Fibroblast of skin of right biceps (primary cell): ENCODE measurements at places on chromosomes 4 and X.

DNA sequence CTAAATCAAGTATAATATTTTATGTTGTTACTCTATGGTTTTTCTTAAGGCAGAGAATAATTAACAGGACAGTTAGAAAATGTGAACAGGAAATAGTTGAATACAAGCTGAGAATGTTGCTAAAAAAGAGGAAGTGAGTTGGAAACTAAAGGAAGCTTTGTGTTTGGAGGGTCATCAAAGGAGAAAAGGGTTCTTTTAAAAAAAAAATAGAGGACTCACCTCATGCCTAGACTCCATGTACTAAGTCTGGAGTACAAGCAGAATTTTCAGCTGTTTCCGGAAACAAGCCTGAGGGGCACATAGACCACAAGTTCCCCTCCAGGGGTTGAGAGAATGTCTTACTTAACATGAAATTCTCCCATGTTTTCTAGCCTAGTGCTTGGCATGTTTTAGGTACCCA lies 20.1 kb upstream of the MAP7D3 start:
- DNase-seq: no peak

DNA sequence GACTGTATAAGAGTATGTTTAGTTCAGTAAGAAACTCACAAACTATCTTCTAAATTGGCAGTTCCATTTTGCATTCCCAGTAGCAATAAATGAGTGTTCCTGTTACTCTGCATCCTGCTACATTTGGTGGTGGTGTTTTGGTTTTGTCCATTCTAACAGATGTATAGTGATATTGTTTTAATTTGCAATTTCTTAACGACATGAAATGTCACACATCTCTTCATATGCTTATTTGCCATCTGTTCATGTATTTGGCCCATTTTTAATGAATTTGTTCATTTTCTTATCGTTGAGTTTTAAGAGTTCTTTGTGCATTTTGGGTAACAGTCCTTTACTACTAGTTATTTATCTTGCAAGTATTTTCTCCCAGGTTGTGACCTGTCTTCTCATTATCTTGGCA lies 232.2 kb downstream of the TMA16 start:
- no peak for DNase-seq

- peak; percentile 23 for DNase-seq
These were observed 35.0 kb downstream of the NUDT11 start for GRCh38 chrX:51461053-51462044.

DNA sequence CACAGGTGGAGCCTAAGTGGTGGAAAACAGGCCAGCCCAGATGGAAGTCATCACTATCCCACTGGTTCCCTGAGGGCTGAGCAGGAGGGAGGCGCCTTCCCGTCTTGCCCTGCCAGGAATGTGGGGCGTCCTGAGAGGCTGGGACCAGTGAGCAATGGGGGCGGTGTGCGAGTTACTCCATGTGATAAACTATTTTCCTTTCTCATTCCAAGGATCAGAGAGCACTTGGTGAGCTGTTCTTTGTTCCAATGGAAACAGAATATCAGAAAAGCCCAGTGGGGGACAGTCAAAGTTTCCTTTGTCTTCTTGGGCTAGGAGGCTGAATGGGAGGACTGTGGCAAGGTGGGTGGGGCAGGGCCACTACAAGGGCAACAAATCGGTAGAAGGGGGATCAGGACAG lies 86.2 kb downstream of the NHSL2 start:
- peak; percentile 68 for DNase-seq

DNA sequence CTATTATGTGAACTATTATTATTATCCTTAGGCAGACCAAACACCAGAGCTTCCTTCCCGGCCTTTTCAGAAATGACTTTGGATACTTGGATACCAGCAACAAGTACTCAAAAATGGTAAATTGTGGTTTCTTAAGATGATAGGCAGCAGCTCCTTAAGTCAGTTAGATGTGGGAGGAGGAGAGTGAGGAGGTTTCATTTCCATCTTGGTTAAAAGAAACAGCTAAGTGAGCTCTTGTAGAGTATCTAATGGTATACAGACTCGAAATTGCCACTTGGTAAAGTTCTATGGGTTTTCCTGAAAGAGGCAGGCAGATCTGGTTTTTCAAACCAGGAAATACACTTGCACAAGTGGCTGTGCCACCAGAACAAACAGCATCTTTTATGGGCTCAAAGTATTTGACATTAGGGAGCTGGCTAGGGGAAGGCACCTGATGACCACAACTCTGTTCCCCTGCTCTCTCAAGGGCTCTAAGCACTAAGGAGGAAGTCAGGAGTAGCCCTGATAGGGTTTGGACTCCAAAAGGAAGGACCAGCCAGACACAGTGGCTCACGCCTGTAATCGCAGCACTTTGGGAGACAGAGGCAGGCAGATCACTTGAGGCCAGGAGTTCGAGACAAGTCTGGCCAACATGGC lies 130.9 kb downstream of the TMEM164 start:
- no peak for DNase-seq

GRCh38 chr4:159009521-159009920 lies 93.4 kb upstream of the RAPGEF2 start:
- no peak for DNase-seq

- no peak for DNase-seq
These were observed 1176.3 kb downstream of the PCDH18 start for GRCh38 chr4:136355970-136356369.

GRCh38 chr4:36399762-36400353 lies 118.4 kb downstream of the DTHD1 start:
- no peak for DNase-seq

GRCh38 chr4:53816561-53816960 lies 225.3 kb upstream of the LNX1 start:
- DNase-seq: peak; percentile 15

DNA sequence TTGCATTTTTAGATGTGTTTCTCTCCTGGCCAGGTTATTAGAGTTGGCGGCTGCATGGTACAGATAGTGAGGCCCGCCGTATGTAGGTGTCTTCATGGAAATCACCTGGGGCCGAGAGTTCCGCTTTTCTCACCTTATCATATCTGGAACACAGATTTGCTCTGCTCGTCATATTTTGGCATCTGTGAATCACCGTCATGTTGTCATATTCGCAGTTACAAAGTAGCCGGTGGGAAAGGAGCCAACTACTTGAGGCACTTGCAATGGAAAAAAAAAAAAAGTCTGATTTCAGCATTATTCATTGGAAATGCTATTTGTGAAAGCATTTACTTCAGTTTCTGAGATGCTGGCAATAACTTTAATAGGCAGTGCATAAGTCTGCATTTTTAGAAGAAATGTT lies 1715.2 kb upstream of the TENM3 start:
- DNase-seq: no peak

DNA sequence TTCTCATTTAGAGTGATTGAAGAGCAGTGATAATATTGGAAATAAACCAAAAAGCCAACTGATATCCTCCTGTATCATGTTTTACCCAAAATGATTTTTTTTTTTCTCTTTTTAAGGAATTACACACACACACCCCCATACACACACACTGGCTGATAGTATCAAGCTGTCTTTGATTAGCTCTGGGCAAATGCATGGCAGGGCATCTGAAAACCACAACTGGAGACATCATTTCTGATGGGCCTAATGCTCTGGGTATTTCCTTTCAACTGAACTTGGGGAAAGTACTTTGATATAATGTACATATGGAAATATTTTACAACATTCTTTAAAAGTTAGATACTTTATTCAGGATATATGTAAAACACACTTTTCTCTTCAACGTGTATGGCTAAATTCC lies 14.2 kb upstream of the OSTC start:
- peak; percentile 76 for DNase-seq

DNA sequence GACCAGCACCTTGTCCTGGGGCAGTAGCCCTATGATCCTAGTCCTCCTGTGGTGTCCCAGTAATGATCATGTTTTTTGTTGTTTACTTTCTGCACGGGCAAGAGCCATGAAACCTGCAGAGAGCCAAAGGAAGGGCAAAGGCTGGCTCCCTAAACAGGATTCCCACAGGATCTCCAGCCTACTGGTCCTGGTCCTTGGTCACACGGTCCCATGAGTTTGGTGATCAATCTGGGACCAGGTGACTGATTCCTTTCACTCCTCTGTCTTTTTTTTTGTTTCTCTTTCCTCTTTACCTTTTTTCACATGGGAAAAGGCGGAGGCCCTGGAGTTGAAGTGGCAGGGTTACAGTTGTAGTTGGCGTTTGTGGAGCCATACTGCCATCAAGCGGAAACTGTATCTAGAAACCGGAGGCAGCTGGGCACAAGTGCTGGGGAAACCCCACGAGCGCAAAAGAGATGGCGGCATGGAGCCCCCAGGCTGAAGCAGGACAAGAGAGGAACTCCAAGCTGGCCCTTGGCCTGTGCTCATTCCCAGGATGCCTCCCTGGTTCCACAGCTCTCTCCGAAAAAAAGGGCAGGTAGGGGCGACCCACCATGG lies 34.6 kb downstream of the NBDY start:
- no peak for DNase-seq

- no peak for DNase-seq
These were observed 17.6 kb downstream of the SLC2A9 start for GRCh38 chr4:10003666-10004065.

DNA sequence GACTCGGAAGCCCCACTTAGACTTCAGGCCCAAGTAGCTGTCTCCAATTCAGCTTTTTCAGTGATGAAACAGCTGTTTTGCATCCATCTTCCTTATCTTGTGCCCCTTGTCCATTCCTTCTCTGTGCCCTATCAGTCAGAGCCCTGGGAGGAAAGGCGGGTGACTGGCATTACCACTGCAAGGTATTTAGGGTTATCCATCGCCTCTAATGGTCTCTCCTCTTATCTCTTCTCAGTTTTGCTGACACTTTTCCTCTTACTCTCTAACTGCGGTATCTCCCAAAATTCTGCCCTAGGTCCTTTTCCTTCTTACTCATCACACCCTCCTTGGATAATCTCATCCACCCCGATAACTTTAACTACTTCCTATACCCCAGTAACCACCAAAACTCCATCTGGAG lies 13.7 kb downstream of the GAB3 start:
- no peak for DNase-seq

DNA sequence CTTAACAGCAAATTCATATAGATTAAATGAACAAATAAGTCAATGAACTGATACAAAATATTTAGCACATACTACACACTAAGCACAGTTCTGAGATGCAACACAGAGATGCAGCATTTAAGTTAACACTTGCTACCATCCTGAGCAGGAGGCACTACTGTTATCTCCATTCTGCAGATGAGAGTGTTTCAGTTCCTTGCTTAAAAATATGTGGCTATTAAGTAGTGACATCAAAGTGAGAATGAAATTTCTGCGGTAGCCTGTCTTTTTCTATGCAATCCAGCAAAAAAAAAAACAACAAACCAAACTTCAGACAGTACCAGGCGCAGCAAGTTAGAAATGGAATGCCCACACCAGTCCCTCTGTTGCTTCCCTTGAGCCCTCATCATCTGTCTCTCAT lies 90.8 kb downstream of the SHISA3 start:
- DNase-seq: no peak

- no peak for DNase-seq
These were observed 118.8 kb downstream of the CHRNA9 start for GRCh38 chr4:40453912-40454311.

DNA sequence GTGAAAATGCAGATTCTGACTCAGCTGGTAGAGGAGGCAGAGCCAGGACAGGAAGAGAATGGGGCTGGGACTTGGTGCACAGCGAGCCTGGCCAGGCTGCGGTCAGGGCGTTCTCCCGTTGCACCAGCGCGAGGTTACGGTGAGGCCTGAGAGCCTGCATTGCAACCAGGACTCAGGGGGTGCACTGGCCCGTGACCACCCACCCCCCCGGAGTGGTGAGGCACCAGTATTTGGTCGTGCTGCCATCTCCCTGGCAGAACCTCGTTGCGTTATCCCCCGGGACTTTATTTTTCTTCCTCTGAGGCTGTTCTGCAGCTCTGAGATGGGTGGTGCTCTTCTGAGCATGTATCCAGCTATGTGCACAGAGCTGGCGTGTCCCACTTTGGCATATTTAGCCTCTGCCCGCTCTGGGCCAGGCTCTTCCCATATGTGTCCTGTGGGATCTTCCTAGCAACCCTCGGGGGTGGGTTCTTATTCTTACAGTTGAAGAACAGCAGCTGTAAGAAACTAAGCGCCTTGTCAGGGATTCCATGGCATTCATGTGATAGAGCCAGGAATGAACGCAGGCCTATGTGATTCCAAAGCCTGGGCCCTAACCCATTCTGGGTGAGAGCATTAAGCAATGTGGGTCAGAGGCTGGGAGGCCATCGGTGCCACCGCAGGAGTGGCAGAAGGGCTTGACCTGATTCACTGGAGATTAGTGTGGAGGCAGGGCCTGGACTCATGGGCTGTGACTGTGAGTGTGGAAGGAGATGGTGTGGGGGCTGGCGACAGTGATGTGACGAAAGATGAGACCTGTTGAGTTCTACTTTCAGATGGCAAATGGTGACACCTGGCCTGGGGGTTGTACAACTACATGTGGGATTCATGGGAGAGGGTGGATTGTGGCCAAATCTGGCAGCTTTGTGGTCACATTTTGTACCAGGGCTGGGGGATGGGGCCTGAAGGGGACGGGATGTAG lies 3.1 kb downstream of the TADA2B start:
- no peak for DNase-seq
